Hair follicular keratinocyte (primary cell): ENCODE measurements at places on chromosomes 3 and 15. TPM values are rescaled to one million over a fixed set of nuclear protein-coding genes. Genes with fewer than 3 reads are reported as not detected.

The CPNE9 gene
- total RNA-seq, result not detected in 2 replicates

The CHMP2B gene
- total RNA-seq, result 34.1 and 36.3 TPM in 2 replicates

The GOLGA8R gene
- total RNA-seq, result 1.2 TPM in 1 of 2 replicates, not detected in the other

The DAG1 gene
- 49.1 and 49.3 TPM in 2 replicates for total RNA-seq
